Fibroblast of the aortic adventitia (primary cell): ENCODE measurements at places on chromosomes 5 and 9.

DNA sequence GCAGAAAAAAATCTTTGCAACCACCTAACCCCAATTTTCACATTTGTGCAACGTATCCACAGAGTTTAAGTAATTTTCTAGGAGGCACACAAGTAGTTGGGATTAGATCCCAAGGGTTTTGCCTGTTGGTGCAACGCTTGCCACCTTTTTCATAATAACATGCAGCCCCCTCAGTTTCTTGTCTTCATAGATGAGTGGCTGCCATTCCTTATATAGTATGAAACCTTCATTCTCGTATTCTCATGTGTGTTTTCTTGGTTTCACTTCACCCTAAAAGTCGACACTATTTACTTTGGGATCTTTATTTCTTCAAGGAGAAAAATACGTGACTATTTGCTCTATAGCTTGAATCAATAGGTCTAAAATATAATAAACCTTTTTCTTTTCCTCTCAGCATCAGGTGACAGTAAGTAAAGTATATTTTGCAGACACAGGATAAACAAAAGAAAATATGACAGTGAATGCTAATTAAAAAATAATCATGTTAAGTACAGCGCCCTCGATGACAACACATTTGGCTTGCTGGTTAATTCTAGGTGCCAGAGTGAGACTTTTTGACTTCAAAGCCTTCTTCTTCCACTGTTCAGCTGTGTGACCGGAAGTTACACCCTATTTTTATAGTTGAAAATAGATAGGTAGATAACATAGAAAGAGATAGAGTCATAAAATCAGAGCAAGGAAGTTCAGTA lies 342.8 kb upstream of the CCNG1 start:
- no peak for DNase-seq

GRCh38 chr5:137303509-137303908 lies 195.6 kb downstream of the SPOCK1 start:
- no peak for DNase-seq

DNA sequence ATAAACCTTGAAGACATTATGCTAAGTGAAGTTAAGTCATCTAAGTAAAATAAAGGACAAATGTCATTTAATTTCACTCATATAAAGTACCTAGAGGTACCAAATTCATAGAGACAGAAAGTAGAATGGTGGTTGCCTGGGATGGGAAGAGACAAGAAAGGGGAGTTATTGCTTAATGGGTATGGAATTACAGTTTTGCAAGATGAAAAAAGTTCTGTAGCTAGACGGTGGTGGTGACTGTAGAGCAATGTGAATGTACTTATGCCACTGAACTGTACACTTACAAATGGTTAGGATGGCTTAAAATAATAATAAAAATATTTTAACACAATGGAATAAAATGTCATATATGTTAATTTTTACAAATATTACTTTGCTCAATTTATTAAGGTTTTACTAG lies 128.0 kb downstream of the MPDZ start:
- DNase-seq: no peak

GRCh38 chr5:154397652-154398406 lies 48.0 kb upstream of the SAP30L start:
- DNase-seq: no peak

GRCh38 chr9:83981126-83981871 lies 694 bp downstream of the RMI1 start:
- peak; percentile 39 for DNase-seq

- no peak for DNase-seq
Observed at GRCh38 chr5:159419576-159419975, 89.3 kb upstream of the IL12B start.

DNA sequence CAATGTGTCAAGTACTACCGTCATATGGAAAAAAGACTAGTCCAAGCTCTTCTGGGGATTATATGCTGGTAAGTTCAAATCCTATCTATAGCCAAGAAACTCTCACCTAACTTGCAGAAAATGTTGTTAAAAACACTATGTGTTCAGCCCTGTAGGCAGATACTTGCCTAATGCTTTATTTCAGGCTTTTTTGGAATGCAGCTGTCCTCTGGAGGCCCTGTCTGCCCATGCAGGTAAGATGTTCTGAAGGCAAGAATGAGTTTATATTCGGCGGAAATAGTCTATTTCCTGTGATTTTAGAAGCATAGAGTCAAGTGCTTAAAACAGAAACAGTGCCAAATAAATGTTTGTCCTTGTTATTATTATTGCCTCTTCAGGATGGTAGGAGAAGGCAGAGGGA lies 34.3 kb upstream of the PPP2R2B start:
- no peak for DNase-seq

DNA sequence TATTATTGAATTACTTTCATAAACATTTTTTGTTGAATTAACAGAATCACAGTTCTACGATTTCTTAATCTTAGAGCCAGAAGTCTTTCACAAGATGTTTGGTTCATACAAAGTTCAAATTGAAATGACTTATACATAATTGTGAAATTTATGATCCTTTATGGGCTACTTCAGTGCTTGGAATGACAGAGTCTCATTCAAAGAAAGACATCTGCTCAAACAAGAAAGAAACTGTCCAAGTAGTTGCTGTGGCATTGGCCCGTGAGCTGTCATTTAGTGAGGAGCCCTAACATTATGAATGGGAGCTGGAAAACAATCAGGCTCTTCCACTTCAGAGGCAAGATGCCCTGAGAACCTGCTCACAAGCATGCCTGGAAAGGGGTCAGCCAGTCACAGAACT lies 63.4 kb downstream of the AUH start:
- peak; percentile 57 for DNase-seq

GRCh38 chr5:151134228-151134627 lies 23.4 kb downstream of the ANXA6 start:
- DNase-seq: no peak

DNA sequence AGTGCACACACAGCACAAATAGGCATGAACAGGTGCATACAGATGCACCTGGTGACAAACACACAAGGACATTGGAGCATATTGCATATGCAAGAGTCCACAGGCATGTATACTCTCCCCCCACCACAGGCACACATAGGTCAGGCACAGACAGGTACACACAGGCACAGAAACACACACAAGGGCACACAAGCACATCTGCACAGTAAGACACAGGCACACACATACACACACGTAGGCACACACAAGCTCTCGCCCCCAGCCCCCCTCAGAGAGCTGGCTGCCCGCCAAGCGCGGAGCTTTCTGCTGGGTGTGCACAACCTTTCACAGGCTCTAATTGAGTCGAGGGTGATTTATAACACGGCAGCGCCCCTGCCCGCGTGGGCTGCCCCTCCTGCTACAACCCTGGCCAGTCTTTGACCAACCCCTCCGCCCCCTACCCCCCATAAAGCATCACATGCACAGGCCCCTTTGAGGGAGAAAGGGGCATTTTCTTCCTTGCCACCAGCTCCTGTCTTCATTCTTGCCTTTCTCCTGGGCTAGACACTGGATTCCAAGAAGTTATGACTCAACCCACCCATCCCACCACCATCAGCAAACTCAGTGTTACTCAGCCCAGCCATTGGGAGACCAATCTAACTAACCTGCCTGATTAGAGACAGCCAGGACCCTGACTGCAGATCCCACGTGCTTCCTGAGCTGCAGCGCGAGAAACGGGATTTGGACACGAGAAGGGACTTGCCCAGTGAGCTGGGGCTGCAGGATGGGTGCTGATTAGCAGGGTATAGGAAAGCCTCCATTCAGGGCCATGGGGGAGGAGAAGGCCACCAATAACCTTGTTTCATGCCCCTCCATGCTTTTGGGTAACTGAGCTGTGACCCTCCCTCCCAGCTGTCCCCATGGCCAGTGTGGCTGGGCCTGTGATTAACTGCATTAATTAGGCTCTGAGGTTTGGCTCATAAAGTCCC lies 42.8 kb upstream of the PSD2 start:
- peak; percentile 46 for DNase-seq

GRCh38 chr5:83527722-83528438 lies 56.3 kb downstream of the VCAN start:
- DNase-seq: peak; percentile 20

DNA sequence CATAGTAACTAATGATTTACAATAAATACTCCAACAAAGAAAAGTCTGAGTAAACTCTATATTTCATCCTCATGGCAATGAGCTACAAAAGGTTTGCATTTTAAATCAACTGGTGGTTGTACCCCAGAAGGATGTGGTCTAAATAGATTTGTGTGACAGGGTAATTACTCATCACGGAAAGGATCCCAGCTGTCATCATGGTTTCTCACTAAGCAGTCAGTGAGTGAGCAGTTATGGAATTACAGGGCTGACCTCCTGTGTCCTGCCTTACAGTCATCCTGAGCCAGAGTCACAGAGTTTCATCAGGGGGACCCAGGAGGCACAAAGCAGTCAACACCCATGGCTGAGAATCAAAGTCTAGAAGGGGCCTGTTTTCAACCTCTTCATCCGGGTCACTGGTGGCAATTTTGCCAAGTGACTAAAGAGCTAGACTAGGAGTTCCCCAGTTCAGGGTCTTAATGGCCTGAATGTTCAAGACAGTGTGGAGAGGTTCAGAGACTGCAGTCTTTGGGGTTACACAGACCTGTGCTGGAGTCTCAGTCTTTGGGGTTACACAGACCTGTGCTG lies 210.7 kb upstream of the SLC24A2 start:
- peak; percentile 58 for DNase-seq

DNA sequence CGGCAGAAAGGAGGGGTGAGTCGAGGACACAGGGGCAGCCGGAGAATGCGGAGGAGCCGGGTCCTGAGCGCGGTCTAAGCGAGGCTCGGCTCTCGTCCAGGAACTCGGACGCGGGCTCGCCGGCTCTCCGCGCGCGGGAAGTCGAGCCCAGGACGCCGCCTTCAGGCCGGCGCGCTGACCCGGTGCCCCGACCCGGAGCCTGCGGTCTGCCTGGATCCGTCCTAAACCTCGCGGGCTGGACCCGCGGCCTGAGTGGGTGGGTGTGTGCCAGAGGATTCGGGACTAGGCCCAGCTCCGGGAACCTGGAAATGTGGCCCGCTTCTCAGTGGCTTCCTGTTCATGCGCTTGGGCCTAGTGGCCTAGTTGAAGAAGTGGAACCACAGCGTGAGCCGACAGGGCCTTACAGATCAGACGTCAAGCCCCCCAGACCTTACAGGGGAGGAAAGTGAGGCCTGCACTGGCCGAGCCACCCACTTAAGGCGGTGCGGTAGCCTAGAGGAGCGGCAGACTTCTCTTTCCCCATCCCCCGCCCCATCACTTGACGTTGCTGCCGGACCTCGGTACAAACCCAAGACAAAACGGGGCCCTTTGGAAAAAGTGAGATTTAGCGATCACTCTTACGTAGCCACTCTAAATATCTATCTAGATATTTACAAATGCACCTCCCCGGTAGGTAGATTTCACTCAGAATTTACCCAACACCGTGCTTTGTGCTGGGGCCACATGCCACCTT lies 1.2 kb downstream of the CDKN2B-AS1 start:
- DNase-seq: no peak

- DNase-seq: no peak
Observed at GRCh38 chr5:104218200-104218599, 655.6 kb upstream of the NUDT12 start.

DNA sequence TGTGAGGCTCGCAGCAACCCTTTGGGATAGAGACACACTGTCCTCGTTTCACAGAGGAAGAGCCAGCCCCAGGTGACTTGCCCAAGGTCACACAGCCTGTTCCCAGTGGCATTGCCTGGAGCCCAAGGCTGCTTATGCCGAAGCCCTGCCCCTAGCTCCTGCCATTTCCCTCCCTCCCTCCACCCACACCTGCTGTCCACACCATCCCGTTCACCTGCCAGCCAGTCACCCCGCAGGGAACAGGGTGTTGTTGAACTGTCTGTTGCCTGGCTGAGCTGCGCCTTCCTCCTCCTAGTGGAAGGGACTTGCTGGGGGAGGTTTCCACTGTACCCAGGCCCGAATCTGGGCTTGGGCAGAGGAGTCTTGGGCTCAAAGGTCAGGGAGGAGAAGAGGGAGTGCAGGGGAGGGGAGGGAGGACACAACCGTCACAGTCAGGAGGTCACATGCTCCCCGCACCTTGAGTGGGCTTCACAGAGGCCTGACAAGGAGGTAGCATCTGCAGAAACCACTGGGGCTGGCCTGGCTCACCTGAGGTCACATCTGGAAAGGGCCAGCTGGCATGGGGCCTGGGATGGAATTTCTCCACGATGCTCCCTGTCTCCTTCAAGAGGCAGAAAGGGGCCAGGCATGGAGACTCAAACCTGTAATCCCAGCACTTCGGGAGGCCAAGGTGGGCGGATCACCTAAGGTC lies 6.3 kb downstream of the TTC16 start:
- DNase-seq: no peak

DNA sequence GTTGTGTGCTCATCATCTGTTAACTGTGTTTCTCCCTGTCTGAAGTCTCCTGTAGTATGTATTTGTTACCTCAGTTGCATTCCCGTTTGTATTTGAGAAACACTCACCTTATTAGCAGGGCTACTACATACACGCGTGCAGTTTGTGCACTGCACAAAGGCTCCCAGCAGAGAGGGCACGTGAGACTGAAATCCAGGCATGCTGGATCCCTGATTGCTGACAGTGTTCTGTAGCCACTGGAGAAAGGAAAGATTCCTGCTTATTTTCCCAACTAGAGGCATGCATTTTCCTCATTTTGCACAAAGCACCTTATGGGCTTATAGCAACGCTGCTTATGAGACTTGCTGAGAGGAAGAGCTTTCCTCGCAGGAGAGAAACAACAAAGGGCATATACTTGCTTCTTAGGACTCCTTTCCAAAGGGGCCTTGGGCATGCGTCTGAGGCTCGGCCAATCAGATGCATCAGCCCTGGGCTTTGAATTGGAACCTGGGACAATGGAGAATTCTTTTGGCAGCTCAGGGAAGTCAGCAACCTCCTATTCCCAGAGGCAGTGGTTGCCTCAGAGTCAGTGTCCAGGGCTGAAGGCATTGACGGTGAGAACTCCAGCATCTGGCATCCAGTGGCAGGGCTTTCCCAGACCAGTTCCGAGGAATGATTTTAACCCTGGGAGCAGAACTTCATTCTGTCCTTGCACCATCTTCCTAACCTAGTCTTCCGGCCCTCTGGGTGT lies 9.9 kb upstream of the MEGF10 start:
- no peak for DNase-seq

GRCh38 chr9:79658926-79659325 lies 87.2 kb downstream of the TLE4 start:
- DNase-seq: no peak

DNA sequence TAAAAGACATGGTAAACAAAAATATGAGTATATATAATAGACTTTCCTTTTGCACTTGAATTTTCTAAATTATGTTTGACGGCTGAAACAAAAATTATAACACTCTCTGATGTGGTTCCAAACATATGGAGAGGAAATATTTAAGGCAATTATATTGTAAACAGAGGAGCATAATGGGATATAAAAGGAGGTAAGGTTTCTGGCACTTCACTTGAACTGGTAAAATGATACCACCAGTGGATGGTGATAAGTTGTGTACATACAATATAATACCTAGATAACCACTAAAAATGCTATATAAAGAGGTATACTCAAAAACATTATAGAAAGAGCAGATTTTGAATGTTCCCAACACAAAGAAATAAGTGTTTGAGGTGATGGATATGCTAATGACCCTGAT lies 192.9 kb upstream of the RAD23B start:
- DNase-seq: no peak

GRCh38 chr9:82997476-82998140 lies 65.3 kb downstream of the RASEF start:
- no peak for DNase-seq

- DNase-seq: no peak
Observed at GRCh38 chr5:75457691-75458090, 53.7 kb downstream of the CERT1 start.
